ENCODE measurements at places on chromosomes 5 and 9.
A peak's percentile ranks its signal among the peaks of the same experiment; 100 is the strongest.

DNA sequence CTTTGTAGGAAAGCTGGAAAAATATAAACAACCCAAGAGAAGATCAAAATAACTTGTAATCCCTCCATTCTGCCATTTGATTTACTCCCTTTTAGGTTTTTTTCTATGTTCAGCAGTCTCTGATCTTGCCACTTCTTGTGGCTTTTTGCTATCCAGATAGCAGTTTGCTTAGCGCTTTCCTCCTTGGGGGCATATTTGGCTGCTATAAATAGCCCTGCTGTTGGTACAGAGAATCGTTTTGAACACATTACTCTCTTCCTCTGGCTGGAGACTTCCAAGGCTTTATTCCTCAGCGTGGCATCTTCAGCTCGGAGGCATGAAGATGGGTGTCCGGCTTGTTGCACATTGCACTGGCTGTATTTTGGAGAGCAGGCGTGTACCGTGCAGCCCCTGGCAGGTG is 38.6 kb downstream of the HMCN2 start:
- DNase-seq: no peak

GRCh38 chr5:67156976-67157583 is 39.5 kb downstream of the CD180 start:
- peak; percentile 50 for DNase-seq

DNA sequence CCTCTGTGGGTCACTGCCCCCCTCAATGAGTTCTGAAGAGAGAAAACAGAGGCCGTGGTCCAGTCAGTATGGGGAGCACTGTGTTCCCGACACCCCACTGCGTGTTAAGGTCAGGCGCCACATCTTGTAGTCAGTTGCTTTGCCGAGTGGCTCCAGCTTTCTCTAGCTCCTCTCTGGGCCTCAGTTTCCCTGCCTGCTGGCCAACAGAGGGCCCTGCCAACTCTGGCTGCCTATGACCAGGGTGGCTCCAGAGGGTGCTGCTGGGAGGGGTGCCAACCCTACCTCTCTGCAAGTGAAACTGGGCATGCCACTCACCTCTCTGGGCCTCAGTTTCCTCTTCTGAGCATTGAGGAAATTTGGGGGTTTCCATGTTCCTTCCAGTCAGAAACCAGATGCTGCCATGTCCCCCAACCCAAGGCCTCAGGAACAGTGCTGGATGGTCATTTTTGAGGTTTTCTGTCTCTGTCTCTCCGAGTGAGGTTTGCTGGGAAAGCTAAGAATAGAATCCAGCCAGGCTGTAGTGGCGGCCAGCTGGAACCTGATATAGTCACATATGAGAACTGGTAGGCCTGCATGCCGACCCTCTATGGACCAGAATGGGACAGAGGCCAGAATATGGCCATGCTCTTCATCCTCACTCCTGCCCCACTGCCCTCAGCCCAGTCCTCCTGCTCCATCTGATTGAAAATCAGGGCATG is 132.1 kb downstream of the PHF2 start:
- DNase-seq: no peak

GRCh38 chr9:127942216-127943010 is 4.8 kb upstream of the DPM2 start:
- DNase-seq: peak; percentile 42

DNA sequence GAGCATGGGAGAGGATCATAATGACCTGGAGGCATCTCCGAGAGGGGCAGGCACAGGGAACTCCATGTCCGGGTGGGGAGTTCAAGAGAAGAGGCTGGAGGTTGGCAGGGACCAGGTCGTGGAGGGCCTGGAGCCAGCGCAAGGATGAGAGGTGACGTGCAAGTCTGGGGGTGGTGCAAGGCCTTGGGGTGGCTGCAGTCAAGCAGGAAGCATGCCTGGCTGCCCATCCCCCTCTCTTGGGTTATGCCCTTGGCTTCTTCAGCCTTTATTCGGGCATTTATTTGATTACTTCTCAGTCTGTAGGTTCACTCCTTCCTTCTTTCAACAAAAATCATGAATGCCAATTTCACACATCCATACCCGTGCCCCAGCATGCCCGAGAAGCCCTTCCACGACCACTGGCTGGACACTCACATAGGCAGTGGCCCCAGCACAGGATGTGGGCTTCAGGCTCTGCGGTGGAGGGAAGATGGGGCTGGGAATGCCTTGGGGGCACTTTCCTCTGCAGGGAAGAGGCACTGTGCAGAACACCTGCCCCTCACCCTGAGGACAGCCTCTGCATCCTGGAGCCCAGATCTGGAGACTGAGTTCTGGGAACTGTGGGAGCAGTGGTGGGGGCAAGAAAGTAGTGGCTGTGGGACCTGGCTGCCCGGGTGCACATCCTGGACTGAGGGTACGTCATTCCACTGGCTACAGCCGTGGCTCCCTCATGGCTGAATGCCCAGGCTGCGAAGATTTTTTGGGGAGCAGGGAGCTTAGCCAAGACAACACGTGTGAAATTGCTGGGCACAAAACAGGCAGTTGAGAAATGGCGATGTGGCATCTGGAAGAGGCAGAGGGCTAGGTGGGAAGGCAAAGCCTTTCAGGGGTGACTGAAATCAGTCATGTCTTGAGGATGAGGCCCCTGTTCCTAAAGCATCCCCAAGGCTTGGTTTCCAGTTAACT is 38.6 kb downstream of the CRB2 start:
- DNase-seq: no peak

- no peak for DNase-seq
Observed at GRCh38 chr9:134375011-134375390, 48.7 kb downstream of the RXRA start.

DNA sequence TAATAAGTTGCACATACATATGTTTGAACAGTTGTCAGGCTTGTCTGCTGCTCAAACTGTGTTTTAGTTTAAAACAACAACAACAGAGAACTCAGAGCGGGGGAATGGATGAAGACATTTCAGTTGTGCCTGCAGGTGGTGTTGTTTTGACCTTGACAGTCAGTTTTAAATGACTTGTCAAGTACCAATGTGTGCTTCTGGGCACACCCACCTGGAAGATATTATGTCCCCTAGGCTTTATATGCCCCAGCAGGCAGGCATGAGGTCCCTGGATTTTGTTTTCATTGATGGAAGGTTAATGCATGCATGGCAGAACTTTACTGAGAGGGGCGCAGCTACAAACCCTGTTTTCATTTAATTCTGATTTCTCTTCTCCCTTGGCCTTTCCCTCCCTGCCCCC is 84.6 kb downstream of the AOPEP start:
- no peak for DNase-seq

- DNase-seq: no peak
Observed at GRCh38 chr9:134589748-134590147, 51.9 kb upstream of the COL5A1 start.

GRCh38 chr9:124574534-124575375 is 67.6 kb upstream of the NR5A1 start:
- DNase-seq: no peak

DNA sequence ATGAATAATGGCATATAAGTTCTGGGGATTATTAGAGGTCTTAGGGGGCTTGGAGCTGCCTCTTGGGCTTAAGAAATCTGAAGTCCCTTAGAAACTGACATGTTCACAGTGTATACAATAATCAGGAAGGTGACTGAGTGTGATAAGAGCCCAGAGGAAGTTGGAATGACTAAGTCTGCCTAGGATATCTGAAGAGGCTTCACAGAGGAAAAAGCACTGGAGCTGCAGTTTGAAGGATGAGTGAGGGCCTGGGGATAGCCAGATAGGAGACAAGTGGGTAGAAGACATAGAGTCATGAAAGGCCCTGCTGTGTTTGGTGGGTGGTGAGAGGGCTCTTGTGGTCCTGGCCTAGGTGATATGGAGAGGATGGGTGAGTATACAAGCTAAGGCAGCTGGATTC is 8.8 kb downstream of the NEUROG1 start:
- DNase-seq: no peak

DNA sequence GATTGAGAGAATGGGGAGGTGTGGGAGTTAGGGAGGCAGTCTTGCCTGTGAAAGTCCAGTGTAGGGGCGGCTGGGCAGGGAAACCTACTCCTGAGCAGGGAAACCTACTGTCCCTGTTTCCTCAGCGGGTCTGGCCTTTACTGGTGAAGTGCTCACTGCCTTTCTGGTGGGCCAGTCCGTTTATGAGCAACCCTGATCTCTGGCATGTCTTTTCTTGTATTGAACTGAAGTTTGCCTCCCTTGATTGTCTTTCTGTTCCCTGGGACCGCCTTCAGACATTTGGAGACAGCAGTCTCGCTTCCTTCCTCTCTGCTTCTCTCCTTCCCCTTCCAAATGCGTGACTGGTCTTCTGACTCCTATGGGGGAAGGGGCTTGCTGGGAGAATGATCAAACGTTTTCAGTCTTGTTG is 2.9 kb downstream of the SNX18 start:
- no peak for DNase-seq

DNA sequence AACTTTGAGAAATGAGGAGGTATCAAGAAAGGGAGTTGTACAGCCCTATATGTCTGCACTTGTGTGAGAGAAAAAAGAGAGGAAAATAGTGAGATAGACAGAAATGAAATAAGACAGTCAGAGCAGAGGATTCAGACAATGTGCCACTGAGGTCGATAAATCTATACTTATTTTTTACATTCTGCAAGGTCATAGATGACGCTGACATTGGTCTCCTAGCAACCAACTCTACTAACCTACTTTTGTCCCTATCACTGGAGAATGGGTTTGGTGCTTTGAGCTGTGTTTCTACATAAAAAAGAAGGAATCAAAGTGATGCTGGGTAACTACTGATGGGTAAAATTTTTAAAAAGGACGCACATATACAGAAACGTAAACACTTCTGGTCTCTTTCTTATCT is 573.3 kb upstream of the RORB start:
- no peak for DNase-seq

DNA sequence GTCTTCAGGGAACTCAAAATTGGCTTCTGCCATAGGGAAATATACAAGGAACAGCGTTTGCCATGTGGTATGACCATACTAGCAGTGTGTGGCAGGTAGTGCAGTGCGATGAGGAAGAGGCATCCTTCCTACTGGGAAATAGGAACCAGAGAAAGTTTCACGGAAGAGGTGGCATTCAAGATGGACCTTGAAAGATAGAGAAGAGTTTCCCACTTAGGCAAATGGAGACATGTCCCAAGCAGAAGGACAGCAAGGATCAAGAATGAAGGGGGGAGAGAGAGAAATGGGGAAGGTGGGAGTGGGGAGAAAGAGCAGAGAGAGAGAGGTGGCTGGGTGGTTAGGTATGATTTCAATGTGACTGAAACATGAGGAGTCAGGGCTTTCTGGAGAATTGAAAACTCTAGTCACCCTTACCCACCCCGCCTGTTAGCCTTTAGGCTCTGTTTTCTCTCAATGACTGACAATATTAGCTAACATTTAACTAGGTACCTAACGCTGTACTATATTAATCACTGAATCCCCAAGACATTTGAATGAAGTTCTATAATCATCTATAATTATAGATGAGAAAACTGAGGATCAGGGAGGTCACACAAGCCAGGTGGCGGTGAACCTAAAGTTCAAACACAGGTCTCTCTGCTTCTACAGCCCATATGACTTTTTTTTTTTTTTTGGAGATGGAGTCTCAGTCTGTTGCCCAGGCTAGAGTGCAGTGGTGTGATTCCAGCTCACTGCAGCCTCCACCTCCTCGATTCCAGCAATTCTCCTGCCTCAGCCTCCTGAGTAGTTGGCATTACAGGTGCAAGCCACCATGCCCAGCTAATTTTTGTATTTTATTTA is 171.3 kb downstream of the NR3C1 start:
- no peak for DNase-seq

GRCh38 chr5:7844901-7845300 is 6.0 kb downstream of the CFAP90 start:
- DNase-seq: no peak

DNA sequence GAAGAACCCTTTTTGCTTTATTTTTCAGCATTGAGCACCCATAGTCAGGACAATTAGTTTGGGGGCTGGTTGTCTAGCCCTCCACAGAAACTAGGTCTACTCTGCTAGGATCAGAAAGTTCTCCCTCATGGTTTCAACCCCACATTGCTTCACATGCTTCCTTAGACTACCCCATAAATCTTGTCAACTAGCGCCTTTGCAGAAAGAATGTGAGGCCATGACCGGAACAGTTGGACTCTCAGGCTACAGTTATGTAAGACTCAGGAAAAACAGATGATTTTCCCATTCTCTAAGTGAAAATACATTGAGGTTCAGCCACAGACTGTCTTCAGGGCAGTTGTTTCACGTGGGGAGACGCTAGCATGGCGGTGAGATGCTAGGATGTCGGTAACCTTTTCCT is 255.6 kb downstream of the NR3C1 start:
- no peak for DNase-seq

DNA sequence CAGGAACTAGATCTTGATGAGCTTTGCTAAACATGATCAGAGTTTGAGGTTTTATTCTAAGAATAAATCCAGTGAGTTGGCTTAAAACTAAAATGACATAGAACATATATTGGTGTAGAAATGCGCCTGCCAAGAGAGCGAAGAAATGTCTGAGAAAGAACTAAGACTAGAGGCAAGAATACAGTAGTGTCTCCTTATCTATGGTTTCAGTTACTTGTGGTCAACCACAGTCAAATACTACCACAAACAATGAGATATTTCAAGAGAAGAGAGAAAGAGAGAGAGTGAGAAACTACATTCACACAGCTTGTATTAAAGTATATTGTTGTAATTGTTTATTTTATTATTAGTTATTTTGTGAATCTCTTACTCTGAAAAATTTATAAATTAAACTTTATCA is 254.4 kb upstream of the CDH10 start:
- DNase-seq: no peak

DNA sequence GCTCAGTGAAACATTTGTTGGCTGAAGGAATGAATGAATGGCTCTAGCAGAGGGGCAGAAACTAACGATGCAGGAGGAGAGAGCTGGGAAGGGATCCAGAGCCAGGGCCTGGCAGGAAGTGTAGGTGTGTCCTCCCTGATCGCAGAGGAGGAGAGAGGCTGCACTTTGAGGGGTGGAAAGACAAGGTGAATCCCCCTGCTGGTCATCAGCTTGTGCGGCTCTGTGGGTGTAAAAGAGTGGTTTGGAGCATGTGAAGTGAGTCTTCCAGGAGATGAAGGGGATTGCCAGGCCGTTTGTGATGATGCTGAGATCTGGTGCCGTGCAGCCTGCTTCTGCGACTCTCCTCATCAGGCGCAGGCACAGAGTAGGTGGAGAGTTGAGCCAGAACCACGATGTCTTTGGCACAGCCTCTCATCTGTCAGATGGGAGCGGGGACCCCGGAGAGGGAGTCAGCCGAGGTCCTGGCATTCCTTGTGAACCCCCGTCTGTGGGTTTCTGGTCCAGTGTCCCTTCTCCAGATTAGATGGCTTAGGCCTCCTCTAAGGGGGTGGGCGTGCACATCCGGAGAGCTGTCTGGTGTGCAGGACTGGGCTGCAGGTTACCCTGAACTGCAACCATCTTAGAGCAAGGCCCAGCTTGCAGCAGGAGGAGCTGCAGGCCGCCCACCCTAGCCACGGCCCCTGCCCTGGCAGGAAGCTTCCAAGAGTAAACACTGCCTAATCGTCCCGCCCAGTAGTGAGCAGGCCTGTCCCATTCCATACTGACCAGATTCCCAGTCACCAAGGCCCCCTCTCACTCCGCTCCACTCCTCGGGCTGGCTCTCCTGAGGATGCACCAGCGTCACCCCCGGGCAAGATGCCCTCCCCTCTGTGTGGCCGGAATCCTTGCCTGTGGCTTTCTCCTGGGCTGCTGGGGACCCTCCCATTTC is at the start of gene ADAMTS13:
Gene ADAMTS13 (plus strand): TSS at position 753 of the 928 bp plus-strand sequence. CDS start 77 bp downstream, at position 830.
- DNase-seq: no peak

- no peak for DNase-seq
Observed at GRCh38 chr5:96322217-96322616, 110.8 kb downstream of the PCSK1 start.

All from central memory CD4-positive, alpha-beta T cell (primary cell).